ENCODE measurements at places on chromosomes 2 and 18.

DNA sequence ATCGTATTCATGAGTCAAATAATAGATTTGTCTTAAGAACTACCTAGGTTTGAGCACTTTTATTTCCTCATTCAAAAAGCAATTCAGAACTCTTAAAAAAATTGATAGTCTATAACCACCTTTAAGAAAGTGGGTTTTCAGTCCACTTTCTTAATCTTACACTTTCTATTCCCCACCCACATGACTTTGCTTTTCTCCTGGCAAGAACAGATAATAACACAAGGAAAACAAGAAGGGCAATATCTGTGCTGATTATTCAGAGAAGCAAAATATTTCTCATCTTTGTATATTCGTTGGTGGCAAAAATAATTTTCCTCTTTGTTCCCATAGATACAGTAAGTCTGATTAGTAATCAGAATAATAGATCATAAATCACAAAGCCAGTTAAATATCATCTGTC is 130.6 kb upstream of the DNAJC10 start:
- DNase-seq: no peak

DNA sequence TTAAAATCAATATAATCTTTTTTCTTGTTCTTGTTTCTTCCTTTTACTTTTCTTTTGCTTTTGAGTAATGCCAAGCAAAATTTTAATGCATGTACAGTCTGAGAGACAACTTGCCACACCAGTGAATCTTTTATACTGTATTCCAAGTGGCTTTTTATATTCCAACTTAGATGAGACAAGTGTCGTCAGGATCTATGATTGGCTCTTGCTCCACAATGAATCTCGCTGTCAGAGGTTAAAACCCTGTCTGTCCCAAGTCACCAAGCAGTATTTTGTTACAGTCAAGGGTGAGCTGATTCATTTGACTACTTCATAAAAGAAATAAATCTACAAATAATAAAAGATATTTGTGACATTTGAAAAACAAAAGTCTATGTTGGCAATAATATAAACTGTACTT is at the start of gene MSTN:
TSS of gene MSTN (minus strand) at position 129 of the 400 bp plus-strand sequence. CDS start 133 bp downstream, outside the sequence.
- DNase-seq: no peak

- DNase-seq: no peak
Observed at GRCh38 chr18:3213300-3214059, 6.3 kb downstream of the MYOM1 start.

DNA sequence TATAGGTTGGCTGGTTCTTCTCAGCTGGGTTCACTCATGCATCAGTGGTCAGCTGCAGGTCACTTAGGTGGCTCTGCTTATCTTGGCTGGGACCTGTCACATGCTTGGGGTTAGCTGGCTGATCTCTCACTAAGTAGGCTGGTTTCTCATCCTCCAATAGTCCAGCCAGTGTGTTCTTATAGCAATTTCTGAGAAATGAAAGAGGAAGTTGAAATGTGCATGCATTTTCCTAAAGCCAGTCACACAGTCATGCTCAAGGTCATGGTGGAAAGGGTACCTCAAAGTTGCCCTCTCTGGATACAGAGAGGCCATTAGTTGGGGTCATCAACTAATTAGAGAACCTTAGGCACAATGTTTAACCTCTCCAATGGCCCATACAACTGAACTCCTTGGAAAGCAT is 64.4 kb downstream of the KLHL29 start:
- DNase-seq: no peak

DNA sequence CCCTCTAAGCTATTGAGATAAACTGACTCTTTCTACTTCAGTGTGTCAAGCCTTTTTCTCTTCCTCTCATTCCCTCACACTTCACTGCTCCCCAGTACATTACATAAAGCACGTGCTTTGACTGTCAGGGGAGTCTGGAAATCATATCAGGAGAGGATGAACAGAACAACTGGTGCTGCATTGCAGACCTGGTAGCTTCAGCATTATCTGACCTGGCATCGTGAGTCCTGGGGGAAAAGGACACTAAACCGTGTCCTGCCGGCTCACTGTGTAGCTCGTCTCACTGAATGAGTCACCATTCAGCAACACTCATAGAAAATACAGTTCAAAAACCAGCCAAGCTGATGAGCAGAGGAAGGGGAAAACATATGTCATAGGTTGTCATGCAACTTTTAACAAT is 108.5 kb upstream of the UNC80 start:
- DNase-seq: no peak

DNA sequence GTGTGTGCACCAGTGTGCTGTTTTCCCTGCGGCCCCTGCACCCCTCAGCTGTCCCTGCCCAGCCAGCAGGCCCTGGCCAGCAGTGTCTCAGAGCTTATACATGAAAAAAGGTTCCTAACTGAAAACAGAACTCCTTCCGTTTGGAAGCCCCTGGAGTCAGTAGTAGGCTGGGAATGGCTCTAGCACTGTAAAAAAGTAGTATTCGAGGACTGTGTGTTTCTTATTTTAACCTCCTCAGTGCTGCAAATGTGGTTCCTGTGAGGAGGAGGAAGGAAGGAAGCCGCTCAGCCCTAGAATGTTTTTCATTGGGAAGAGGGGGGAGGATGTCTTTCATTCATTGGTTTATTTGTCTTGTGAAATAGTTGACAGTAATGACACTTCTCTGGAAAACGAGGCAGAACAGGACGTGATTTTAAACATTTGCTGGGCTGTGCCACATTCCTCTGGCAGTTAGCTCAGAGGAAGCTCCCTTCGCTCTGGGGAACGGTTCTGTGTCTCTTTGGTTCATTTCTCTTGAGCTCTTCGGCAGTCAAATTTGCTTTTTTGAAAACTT is 103.5 kb downstream of the SPTBN1 start:
- no peak for DNase-seq

DNA sequence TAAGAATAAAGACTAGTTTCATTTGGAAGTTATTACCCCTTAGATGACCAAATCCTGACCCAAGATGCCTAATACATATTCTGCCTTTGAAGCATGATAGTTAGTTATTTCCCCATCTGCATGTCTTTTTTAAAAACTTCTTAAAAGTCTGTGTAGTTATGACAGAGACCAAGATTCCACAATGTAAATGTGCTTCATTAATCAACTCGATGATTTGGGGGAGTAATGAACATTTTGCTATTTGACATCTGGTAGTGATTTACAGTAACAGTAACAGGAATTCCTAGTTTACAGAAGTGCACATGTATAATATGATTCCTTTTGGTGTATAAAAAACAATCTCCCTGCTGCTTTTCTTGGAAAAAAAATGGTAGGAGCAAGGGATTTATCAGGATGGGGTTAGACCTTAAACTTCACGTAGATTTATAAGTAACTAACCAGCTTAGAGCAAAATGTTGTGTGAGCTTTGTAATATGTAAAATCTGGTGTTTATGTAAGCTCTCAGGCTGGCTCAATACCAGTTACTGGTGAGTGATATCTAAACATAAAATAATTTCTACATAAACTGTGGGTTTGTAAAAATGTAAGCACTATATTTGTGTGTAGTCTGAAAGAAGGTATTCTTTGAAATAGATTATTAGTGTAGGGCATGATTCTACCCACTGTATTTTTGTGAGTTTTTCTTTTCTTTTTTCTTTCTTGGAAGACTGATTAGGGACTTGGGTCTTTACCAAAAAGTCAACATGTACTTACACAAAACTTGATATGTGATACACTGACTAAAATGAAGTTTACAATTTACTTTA is 641.6 kb downstream of the EPHA4 start:
- no peak for DNase-seq

DNA sequence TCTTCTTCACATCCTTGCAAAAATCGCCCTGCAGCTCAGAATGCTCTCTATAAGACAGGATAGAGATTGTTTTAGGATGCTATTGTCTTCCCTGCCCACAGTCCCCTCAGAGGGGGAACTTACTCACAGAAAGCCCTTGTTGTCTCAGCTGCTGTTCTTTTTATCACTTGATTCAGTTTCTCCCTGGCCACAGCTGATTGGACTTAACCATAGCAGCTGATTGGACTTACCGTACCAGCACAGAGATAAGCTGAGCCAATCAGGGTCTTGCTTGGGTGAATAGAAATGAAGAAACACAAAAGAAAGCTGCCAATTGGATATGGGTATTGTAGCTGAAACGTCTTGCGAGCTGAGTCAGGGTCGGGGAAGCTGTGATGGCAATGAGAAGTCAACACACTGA is 194.2 kb upstream of the MEX3C start:
- no peak for DNase-seq

GRCh38 chr2:109476641-109477441 is 136.9 kb downstream of the SEPTIN10 start:
- DNase-seq: no peak

DNA sequence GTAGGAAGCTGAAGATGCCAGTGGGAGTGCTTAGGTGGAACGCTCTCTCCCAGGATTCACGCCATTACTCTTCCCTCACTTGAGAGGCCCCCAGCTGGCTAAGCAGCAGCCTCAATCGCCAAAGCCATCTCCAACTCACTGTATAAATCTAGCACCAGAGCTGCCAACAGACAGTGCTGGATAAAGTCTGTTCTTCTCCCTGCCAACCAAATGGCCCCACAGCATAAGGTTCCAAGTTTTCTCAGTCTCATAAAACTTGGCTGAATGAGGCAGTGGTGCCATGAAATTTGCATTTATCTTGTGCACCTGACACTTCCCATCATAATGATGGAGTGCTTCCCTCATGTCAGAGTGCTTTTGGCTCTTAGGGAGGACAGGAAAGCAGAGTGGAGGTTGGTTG is 428.2 kb upstream of the ETAA1 start:
- DNase-seq: no peak

- DNase-seq: no peak
Observed at GRCh38 chr2:47302308-47302707, 100.6 kb upstream of the MSH2 start.

- DNase-seq: no peak
Observed at GRCh38 chr2:160224060-160224459, 24.0 kb upstream of the ITGB6 start.

GRCh38 chr2:127025359-127026166 is 81.4 kb downstream of the BIN1 start:
- DNase-seq: peak; percentile 33

- DNase-seq: no peak
Observed at GRCh38 chr2:176636401-176636800, 367.2 kb downstream of the MTX2 start.

GRCh38 chr2:71794611-71795010 is 341.2 kb downstream of the DYSF start:
- DNase-seq: no peak

DNA sequence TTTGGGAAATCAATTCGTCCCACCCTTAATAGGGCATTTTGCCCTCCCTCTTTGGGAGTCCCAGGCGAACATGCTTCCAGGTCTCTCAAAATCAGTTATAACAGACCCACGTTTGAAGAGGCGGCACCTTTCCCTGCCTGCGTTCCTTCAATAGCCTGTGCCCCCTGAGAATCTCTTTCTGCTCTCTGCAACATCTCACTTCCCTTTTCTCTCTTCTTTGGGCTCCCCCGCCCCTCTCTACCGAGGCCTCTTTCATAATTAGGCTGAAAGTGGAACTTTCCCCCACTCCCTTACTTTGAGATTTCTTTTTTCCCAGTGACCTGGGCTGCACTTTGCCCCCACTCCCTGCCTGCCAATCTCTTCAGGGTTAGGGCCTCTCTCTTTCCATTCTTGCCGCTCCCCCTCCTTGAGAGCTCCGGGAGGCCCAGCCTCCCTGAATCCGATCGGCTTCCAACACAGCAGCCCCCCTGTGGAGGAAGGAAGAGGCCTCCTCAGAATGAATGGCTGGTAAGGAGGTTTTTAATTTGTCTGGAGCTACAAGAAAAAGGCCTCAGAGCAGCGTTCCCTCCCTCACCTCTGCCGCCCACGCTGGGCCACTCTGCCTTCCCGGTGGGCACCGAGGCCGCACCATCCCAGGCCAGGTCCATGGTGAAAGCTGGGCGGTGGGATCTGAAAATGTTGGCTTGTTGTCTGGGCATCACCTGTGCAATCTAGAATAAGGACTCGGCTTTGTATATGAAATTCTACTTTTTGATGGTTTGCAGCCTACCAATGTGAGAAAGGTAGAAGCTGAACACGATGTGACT is 162.6 kb upstream of the SIX3 start:
- DNase-seq: no peak

DNA sequence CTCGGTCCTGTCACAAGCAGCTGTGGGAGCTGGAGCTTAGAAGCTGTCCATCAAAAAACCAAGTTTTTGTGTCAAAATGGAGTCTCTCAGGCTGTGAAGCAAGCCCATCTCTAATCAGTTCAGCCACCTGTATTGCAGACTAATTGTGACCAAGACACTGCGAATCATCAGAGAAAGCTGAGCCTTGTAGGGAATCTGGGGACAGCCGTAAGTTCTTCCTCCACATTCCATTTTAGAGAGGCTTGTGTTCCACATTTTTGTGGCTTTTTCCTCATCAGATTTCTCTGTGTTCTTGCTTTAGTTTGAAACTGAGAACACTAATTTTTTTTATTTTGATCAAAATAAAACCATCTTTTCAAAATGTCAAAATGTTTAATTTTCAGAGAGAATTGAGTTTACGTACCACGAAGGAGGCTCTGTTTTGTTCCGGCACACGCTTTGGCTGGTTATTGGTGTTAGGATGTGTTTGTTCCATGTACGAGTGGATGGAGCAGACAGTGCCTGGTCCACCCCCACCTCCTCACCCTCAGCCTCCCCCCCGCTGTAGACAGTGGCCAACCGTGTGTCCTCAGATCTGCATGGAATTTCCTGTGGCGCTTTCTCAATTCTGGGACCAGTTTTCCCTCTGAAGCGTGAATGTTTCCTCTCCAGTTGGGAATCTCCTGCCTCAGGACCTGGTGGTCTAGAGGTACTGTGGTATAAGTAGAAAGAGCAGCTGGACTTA is 140.8 kb downstream of the AGAP1 start:
- DNase-seq: no peak

DNA sequence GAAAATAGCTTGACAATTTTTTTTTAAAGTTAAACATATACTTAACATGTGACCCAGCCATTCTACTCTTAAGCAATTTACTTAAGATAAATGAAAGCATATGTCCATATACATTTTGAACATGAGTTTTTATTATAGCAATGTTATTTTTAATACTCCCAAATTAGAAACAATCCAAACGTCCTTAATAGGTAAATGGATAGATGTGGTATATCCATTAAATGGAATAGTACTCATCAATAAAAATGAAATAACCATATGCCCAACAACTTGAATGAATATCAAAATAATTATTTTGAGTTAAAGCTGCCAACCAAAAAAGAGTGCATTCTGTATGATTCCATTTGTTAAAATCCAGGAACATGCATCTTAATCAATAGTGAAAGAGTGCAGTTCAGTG is 29.1 kb downstream of the NCOA1 start:
- no peak for DNase-seq
